Neural progenitor cell (in vitro differentiated cells): ENCODE measurements at places on chromosomes 13 and 19. TPM values are rescaled to one million over a fixed set of nuclear protein-coding genes. Genes with fewer than 3 reads are reported as not detected.

Gene NKG7
- not detected in 2 replicates for total RNA-seq

GRCh38 chr13:102845630-102846260 lies at the start of gene ERCC5:
Gene ERCC5, plus strand, starts transcription at chr13:102846032. Its CDS starts 235 bp downstream, at chr13:102846267.
- H3K27me3 ChIP-seq = no peaks in the 10 kb centered on the region
- H3K27ac ChIP-seq = peak within 1 kb of the TSS; percentile 58
- peak within 1 kb of the TSS; percentile 88 for H3K4me3 ChIP-seq
- peak; percentile 95 for DNase-seq

- no peak overlapping the region for H3K27ac ChIP-seq
- peaks cover 53% of the 10 kb centered on the region for H3K4me1 ChIP-seq
- no peak overlapping the region for H3K4me3 ChIP-seq
- no peaks in the 10 kb centered on the region for H3K27me3 ChIP-seq
Measured at GRCh38 chr13:94946039-94946438, 233.7 kb upstream of the SOX21 start.

DNA sequence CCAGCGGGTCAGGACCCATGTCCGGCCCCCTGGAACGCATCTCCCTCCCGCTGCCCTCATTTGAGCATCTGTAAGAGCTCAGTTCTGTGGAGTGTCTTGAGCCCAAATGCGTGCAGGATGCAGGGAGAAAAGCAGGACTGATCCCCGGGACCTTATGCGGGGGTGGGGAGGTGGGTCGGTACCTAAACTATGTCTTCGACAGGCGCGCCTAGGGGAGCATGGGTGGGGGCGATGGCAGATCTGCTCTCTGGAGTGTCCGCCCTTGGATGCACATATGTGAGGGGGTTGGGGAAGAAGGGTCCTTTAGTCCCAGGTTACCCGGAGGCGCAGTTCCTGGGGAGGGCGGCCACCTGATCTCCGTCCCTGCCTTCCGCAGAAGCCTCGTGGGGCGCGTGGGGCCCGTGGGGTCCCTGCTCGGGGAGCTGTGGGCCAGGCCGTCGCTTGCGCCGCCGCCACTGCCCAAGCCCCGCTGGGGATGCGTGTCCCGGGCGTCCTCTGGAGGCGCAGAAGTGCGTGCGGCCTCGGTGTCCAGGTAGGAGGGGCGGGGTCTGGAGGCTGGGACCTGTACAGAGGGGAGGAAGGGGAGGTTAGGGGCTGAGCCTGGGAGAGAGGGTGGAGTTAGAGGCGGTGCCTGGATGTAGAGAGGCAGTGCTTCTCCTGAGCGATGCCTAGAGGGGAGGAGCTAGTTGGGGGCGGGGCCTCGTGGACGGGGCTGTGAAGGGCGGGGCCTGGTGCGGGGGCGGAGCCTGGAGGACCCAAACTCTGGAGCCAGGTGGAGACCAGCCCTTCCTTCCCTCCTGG lies 2.9 kb downstream of the CILP2 start:
- peaks cover 48% of the 10 kb centered on the region for H3K27me3 ChIP-seq
- H3K27ac ChIP-seq = no peak overlapping the region
- DNase-seq = peak; percentile 76

Gene CALR3
- total RNA-seq = 0.09 and 2.0 TPM in 2 replicates

- H3K27me3 ChIP-seq = no peaks in the 10 kb centered on the region
- no peaks in the 10 kb centered on the region for H3K36me3 ChIP-seq
- H3K27ac ChIP-seq = no peak overlapping the region
- H3K4me1 ChIP-seq = peaks cover 16% of the 10 kb centered on the region
Measured at GRCh38 chr19:13120817-13121216, 2.8 kb downstream of the NACC1 start.

DNA sequence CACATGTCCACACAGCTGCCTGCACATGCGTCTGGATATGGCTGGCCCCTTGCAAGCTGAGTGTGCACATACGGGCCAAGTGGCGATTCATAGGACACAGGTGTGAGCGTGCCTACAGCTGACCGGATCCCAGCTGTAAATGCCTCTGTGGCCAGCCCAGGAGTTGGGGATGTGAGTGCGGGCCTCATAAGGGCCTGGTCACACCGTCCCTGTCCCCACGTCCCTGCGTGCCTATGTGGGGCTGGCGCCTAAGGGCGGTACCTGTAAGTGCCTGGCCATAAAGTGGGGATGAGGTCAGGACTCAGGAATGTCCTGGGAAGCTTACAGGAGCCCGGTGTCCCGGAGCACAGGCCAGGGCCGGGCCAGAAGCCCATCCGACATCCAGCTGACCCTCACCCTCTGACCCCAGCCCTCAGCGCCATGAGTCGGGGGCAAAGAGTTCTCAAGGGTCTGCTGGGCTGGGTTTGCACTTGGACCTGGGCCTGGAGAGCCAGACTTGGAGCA lies 1.3 kb upstream of the ARHGAP45 start:
- no peak for DNase-seq
- peaks cover 74% of the 10 kb centered on the region for H3K27me3 ChIP-seq
- no peak overlapping the region for H3K27ac ChIP-seq

Gene CEACAM8
- total RNA-seq = not detected in 2 replicates

- H3K27me3 ChIP-seq = no peaks in the 10 kb centered on the region
- no peaks in the 10 kb centered on the region for H3K36me3 ChIP-seq
- H3K4me1 ChIP-seq = peaks cover 9% of the 10 kb centered on the region
- no peak overlapping the region for H3K4me3 ChIP-seq
Measured at GRCh38 chr13:101763191-101763590, 310.7 kb downstream of the ITGBL1 start.

DNA sequence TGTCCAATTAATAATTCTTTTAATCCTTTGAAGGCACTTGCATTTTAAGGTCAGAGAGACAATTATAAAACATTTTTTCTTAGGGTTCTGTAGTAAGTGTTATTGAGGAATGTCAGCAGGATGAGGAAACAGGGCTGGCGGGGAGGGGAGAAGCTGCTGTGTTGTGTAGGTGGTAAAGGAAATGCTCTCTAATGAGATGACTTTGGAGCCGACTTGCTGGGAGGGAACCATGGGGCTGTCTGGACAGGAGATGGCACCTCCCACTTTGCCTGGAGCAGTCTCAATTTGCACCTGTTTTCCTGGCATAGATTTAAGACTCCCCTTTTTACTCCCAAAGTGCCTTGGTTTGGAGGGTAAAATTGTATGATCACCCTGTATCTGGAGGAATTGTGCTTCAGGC lies 230.4 kb downstream of the ATP8A2 start:
- DNase-seq = no peak
- H3K27me3 ChIP-seq = no peaks in the 10 kb centered on the region
- H3K36me3 ChIP-seq = no peaks in the 10 kb centered on the region

DNA sequence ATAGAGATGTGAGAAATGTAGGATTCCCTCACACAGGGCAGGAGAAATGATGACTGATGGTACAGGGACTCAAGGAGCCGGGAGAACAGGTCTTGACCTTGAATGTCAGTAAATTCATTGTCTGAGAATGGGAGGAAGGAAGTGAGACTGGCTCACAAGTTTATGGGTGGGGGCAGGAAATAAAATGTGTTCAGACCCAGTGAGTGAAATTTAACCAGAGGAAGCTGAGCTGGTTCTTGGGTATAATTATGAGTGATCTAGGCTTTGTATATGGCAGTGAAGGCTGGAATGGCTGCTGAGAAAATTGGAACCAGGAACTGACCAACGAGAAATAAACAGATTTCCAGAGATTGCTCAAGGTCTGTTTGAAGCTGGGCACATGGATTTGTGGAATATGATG lies 6.3 kb upstream of the IGSF23 start:
- H3K27ac ChIP-seq = no peak overlapping the region
- H3K36me3 ChIP-seq = no peaks in the 10 kb centered on the region
- no peak for DNase-seq
- no peaks in the 10 kb centered on the region for H3K27me3 ChIP-seq
- no peaks in the 10 kb centered on the region for H3K4me1 ChIP-seq

- no peak overlapping the region for H3K4me3 ChIP-seq
- H3K36me3 ChIP-seq = no peaks in the 10 kb centered on the region
- H3K27me3 ChIP-seq = no peaks in the 10 kb centered on the region
- H3K27ac ChIP-seq = no peak overlapping the region
- H3K4me1 ChIP-seq = no peaks in the 10 kb centered on the region
Measured at GRCh38 chr19:46840498-46840942, 10.1 kb downstream of the AP2S1 start.

Gene CDX2
- total RNA-seq = not detected in 2 replicates

DNA sequence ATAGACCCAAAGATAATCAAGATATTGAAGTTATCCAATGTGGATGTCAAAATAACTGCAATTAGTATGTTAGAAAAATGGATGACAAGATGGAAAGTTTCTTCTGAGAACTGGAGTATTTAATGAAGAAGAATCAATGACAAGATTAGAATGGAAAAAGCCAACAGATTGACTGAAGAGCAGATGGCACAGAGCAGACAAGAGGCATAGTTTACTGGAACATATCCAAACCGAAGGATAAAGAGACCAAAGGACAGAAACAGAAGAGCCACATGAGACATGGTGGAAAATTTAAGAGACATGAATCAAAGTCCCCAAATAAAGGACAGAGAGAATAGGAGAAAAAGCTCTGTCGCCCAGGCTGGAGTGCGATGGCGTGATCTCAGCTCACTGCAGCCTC lies 89.6 kb upstream of the RXFP2 start:
- H3K27me3 ChIP-seq = no peaks in the 10 kb centered on the region
- no peaks in the 10 kb centered on the region for H3K36me3 ChIP-seq
- no peak overlapping the region for H3K4me3 ChIP-seq
- no peak overlapping the region for H3K27ac ChIP-seq

GRCh38 chr19:42403586-42403985 lies 13.5 kb upstream of the CNFN start:
- H3K4me1 ChIP-seq = peaks cover 7% of the 10 kb centered on the region
- H3K27ac ChIP-seq = no peak overlapping the region
- peaks cover 5% of the 10 kb centered on the region for H3K27me3 ChIP-seq
- H3K4me3 ChIP-seq = no peak overlapping the region
- H3K36me3 ChIP-seq = no peaks in the 10 kb centered on the region
- no peak for DNase-seq

GRCh38 chr13:67017276-67017675 lies 212.9 kb downstream of the PCDH9 start:
- DNase-seq = no peak
- H3K4me3 ChIP-seq = no peak overlapping the region

GRCh38 chr13:39051157-39051556 lies 12.9 kb downstream of the NHLRC3 start:
- H3K36me3 ChIP-seq = peaks cover 7% of the 10 kb centered on the region
- no peak overlapping the region for H3K27ac ChIP-seq
- H3K27me3 ChIP-seq = no peaks in the 10 kb centered on the region
- H3K4me3 ChIP-seq = no peak overlapping the region

Gene ZNF266
- 35.1 and 46.2 TPM in 2 replicates for total RNA-seq

DNA sequence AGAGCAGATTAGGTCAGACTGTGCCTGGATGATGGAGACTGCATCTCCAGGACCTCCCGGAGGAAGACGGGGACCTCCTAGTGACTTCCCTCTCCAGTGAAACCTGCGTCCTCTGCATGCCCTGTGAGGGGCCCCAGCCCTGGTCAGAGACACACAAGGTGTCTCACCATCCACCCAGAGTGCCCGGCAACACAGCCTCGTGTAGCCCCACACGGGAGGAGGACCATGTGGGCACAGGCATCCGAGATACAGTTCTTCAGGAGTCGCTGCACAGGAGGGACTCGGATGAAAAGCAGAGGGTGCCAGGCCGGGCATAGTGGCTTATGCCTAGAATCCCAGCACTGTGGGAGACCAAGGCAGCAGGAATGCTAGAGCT lies 64.8 kb downstream of the PEPD start:
- no peaks in the 10 kb centered on the region for H3K4me1 ChIP-seq
- no peaks in the 10 kb centered on the region for H3K27me3 ChIP-seq
- no peaks in the 10 kb centered on the region for H3K36me3 ChIP-seq
- H3K4me3 ChIP-seq = no peak overlapping the region

DNA sequence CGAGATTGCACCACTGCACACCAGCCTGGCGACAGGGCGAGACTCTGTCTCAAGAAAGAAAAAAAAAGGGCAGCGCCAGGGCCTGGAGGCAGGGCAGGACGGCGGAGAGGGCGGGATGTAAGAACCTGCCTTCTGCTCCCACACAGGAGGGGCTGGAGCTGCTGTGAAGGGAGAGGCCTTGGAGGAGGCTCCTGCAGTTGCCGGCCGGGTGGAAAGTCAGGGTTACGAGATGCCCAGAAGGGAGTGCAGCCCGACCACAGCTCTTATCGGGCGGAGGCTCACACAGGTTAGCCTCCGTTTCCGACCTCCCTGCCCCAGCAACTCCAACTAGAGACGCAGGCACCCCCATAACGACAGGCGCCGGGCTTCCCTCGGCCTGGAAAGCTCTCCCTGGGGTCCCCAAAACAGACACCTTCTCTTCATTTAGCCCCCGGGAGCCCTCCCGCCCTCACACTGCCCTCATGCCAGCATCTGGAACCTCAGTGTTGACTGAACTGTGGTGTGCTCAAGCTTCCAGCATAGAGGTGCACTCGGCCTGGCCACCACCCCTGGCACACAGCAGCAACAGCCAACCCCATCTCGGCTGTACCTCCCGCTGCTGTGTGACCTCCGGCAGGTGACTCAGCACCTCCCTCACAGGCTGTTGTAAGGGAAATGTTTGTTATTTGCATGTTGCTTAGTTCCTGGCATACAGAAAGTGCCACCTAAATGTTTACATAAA lies 1.4 kb downstream of the PLPP2 start:
- H3K27me3 ChIP-seq = peaks cover 66% of the 10 kb centered on the region
- no peak for DNase-seq
- no peak overlapping the region for H3K4me3 ChIP-seq
- H3K27ac ChIP-seq = no peak overlapping the region
- H3K36me3 ChIP-seq = no peaks in the 10 kb centered on the region
- peaks cover 16% of the 10 kb centered on the region for H3K4me1 ChIP-seq

GRCh38 chr13:31775148-31775547 lies 35.8 kb downstream of the RXFP2 start:
- no peak for DNase-seq
- H3K36me3 ChIP-seq = no peaks in the 10 kb centered on the region
- H3K4me1 ChIP-seq = no peaks in the 10 kb centered on the region
- no peaks in the 10 kb centered on the region for H3K27me3 ChIP-seq
- no peak overlapping the region for H3K4me3 ChIP-seq
- H3K27ac ChIP-seq = no peak overlapping the region

Gene IGSF23
- not detected in 2 replicates for total RNA-seq

GRCh38 chr13:111158136-111158805 lies 43.2 kb downstream of the ARHGEF7 start:
- no peaks in the 10 kb centered on the region for H3K27me3 ChIP-seq
- no peak overlapping the region for H3K4me3 ChIP-seq
- H3K4me1 ChIP-seq = peaks cover 10% of the 10 kb centered on the region

DNA sequence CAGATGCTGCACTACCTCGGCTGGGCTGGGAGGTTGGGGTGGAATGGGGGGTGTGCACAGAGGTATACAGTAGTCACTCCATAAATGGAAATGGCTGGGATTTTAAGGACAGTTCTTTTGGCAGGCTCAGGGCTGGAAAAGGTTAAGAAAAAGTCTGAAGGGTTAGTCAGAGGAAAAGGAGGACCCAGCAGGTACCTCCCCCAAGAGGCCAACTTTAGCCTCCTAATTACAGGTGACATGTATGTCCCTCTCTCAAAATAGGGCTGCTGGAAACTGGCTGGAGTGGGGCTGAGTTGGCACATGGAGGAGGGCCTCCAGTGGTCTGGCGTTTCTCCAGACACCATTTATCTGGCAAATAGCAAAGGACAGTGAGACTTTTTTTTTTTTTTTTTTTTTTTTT lies 994 bp downstream of the CCDC194 start:
- H3K36me3 ChIP-seq = no peaks in the 10 kb centered on the region
- no peaks in the 10 kb centered on the region for H3K4me1 ChIP-seq

GRCh38 chr19:33469171-33470039 lies 52.2 kb downstream of the PEPD start:
- H3K36me3 ChIP-seq = no peaks in the 10 kb centered on the region
- no peak for DNase-seq
- no peak overlapping the region for H3K27ac ChIP-seq
- H3K4me1 ChIP-seq = no peaks in the 10 kb centered on the region

Gene OXGR1
- 0.88 and 1.6 TPM in 2 replicates for total RNA-seq
